ENCODE measurements at places on chromosomes 6 and 20.

- peak; percentile 72 for DNase-seq
Observed at GRCh38 chr6:49849213-49849907, 17.0 kb downstream of the CRISP1 start.

- DNase-seq = no peak
Observed at GRCh38 chr20:44394452-44394701, 38.9 kb downstream of the HNF4A start.

GRCh38 chr6:18503593-18504231, 116.6 kb downstream of the RNF144B start:
- DNase-seq = peak; percentile 73

DNA sequence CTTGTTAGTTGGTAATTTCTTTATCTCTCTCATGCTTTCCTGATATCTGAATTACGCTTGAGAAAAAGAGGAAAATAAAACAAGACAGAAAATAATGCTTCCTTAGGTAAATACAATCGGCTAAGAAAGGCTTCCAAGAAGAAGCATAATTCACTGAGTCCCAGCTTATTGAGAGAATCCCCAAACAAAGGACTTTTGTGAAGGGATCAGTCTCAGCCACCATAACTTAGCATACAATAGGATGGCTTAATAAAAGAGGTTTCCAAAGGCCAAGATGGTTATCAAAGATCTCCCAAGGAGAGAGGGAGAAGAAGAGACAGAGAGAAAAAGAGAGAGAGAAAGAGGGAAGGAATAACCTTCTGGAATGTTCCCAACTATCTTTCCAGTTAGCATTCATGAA, 46.0 kb upstream of the SALL4 start:
- no peak for DNase-seq

GRCh38 chr6:169799474-169799926, 48.1 kb downstream of the ERMARD start:
- DNase-seq = no peak

GRCh38 chr6:11142296-11143027, 30.9 kb upstream of the ERVFRD-1 start:
- DNase-seq = no peak

DNA sequence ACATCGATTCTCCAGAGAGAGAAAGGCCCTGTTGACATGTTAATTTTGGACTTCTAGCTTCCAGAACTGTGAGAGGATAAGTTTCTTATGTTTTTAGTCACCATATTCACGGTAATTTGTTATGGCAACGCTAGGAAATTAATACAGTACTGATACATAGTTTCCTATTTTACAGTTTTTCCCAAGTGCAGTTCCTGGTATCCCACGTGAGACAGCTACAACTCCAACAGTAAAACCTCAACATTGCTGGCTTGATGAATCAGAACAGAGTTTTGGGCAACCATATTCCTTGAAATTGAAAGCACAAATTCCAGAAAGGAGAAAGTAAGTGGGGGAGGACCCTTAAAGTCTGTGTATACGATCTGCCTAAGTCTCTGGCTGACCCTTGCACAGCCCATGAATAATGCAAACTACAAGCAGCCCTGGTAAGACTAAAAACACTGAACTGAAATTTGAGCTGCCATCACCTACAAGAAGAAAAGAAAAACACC, 505.1 kb upstream of the NRSN1 start:
- peak; percentile 25 for DNase-seq

- DNase-seq = no peak
Observed at GRCh38 chr20:6811262-6812035, 44.0 kb downstream of the BMP2 start.

- no peak for DNase-seq
Observed at GRCh38 chr20:44990425-44990824, 24.1 kb downstream of the STK4 start.

GRCh38 chr6:79812195-79812594, 135.2 kb downstream of the ELOVL4 start:
- DNase-seq = no peak

- no peak for DNase-seq
Observed at GRCh38 chr6:150291968-150292710, 76.7 kb upstream of the IYD start.

DNA sequence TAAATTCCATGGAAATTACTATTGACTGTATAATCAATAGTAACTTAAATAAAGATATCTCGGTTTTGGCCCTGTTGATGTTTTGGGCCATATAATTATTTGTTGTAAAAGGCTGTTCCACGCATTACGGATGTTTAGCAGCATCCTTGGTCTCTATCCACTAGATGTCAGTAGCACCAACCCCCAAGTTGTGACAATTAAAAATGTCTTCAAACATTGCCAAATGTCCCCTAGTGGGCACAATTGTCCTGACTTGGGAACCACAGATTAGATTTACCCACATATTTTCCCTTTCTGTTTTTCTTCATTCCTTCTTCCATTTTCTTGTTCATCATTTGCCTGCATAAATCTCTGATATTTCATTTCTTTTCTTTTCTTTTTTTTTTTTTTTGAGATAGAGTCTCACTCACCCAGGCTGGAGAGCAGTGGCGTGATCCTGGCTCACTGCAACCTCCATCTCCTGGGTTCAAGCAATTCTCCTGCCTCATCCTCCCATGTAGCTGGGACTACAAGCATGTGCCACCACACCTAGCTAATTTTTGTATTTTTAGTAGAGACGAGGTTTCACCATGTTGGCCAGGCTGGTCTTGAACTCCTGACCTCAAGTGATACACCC, 13.6 kb upstream of the WFDC8 start:
- peak; percentile 73 for DNase-seq

- peak; percentile 69 for DNase-seq
Observed at GRCh38 chr20:50144362-50144761, 9.2 kb downstream of the PEDS1 start.

DNA sequence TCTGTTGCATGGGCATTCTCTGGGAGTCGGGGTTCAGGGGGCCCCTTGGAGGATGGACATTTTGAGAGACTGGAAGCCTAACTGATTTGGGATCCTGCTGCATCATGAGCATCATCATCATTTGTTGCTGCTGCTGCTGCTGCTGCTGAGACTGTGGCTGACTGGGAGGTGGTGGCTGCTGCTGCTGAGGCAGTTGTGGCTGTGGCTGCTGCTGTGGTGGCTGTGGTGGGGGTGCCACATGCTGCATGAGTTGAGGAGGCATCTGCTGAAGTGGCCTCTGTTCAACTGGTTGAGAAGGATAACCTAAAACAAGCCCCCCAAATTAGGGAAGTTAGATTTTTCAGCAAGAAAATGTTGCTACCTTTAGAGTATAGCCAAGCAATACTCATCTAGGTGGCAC, 38.9 kb downstream of the TP53INP2 start:
- DNase-seq = no peak

DNA sequence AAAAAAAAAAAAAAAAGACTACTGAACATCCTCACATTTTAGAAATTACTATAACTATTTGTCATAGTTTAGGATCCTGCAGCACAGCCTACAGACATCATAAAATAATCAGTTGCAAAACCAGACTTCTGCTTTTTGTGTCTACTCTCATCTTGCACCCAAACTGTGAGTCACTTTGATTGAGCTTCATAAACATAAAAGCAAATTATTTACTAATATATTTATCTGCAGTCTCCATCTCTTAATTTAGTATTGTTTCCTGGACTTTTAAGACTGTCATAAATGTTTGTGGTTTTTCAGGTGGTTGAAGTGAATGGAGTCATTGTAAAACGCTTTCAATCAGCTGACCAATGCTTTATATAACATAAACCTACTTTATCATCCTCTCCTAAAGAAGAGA, 14.8 kb upstream of the CALHM6 start:
- peak; percentile 21 for DNase-seq

DNA sequence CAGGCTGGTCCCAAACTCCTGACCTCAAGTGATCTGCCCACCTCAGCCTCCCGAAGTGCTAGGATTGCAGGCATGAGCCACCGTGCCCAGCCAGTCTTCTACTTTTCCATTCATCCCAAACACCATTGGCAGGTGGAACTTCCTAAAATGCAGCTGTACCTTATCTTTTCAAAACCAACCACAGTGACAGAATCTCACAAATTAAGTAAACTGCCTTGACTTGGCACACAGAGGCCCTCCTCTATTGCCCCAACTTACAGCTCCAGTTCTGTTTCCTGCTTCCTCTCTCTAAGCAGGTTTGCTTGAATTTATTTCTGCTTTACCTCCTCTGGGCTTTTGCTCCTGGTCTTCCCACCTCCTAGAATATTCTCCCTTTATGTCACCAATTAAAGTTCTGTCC, 7.6 kb downstream of the MYB start:
- DNase-seq = no peak

- no peak for DNase-seq
Observed at GRCh38 chr20:19807946-19808330, 49.9 kb downstream of the RIN2 start.

DNA sequence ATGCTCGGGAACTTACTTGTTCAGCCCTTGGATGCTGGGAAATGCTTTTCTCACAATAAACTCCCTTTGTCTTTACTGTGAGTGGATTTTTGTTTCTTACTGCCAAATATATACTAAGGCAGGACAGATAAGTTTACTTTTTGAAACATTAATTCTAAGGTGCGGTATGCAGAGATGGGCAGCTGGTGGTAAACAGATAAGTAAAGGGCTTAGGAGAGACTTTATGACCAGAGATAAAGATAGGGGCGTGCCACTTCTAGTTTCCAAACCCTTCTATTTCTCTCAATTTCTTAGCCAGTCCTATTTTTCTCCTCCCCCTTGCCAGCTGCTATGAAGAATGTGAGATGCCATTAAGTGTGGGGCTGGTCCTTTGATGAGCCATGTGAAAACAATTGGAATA, 16.3 kb downstream of the SAMD3 start:
- DNase-seq = no peak

DNA sequence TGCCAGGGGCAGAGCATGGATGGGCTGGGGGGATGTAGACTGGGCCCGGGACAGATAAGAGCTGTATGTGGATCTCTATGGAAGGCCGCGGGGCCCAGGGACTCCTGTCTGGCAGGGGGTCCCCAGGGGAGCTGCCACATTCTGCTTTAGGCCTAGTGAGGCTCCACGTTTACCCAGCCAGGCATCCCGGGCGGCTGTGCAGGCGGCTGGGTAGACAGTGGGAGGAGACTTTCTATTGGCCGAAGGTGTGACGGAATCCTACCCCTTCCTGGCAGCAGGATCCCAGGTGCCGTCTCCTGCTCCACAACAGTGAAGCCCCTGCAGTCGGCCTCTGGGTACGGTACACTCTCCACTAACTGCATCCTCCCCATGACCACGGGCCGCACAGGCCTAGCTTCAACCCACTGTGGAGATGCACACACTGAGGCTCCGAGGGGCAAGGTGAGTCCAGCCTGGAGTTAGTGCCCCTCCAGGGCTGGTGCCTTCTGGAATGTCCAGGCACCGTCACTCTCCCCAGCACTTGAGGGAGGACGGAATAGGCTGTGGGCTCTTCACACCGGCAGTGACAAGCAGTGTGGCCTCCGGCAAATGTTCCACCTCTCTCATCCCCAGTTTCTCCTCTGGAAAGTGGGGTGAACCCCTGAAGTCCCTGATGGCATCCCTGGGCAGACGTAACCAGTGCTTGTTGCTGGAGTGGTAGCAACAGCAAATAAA, 36.8 kb upstream of the ZBP1 start:
- DNase-seq = no peak

DNA sequence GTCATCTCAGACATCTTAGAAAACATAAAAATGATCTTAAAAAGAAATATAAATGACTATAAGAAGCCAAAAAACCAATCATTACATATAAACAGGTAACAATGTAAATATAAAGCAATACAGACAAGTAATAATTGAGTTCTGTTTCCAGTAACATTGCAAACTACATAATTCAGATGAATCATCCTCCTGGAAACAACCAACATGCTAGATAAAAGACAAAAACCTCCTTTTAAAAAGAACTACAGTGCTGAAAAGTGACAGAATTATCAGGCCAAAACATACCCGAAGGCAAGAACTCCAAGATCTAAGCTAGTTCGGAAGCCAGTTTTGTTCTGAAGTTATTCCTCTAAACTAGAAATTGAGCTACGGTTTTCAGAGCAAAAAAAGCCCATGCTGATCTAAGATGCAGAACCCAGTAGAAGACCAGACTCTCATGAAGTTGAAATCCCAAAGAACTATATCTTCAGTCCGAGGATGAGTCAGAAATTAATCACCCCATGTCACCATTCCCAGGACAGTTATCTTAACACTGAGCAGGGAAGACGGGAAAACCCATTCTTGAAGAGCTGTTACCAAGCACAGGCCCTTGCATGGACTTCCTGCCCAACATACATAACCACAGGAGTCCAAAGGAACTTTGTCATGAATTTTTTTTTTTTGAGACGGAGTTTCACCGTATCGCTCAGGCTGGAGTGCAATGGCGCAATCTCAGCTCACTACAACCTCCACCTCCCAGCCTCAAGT, 9.8 kb downstream of the PGM3 start:
- peak; percentile 48 for DNase-seq

DNA sequence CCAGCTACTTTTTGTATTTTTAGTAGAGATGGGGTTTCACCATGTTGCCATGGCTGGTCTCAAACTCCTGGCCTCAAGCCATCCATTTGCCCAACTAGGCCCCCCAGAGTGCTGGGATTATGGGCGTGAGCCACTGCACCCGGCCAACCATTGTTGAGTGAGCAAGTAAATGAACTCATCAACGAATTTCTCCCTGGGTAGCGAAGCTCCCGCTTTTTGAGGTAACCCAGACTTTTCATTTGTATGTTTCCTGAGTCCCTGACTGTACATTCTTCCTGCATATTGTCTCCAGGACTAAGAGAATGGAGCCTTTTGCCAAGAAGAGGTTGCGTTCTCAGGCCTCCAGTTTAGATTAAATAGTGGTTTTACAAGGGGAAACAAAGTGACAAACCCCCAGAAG, 36.4 kb downstream of the RIPOR3 start:
- DNase-seq = no peak

DNA sequence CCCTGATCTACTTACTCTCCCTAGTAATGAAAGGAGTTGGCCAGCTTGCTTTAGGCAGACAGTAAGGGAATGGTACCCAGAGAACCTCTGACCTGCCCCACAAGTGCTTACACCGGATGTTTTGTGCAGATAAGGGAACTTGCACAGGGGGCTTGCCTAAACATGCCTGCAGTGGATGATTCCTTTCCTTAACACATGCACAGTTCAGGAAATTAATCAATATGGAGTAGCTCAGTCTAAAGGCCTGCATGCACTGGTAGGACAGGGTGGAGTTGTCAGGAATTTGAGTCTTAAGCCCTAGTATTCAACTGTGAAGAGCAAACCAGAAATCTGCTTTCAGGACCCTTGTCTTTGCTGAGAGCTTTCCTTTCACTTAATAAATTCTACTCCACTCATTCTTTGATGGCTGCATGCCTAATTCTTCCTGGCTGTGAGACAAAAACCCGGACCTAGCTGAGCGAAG, 3.9 kb upstream of the TRIM38 start:
- no peak for DNase-seq

GRCh38 chr6:142932889-142933288, 12.1 kb downstream of the HIVEP2 start:
- no peak for DNase-seq

DNA sequence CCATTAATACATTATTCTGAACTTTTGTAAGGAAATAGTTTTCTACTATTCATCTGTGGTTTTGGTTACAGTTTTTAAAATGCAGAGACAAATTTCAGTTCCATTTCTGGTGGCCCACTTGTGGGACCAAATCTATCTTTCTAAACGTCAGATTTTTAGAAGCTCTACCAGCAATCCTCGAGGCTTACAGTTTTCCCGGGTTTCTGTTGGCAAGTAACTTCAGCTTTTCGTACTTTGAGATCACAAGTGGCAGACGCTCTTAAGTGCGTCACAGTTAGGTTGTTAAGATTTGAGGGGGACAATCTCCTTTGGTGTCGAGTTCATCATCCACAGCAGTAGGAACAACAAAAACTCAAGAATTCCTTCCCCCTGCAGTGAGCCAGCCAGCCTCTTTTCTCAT, 60.0 kb downstream of the JARID2 start:
- no peak for DNase-seq

GRCh38 chr6:4342407-4343137, 207.2 kb upstream of the ECI2 start:
- no peak for DNase-seq

All from H4 (cell line).